ENCODE measurements at places on chromosomes 16 and 17.

DNA sequence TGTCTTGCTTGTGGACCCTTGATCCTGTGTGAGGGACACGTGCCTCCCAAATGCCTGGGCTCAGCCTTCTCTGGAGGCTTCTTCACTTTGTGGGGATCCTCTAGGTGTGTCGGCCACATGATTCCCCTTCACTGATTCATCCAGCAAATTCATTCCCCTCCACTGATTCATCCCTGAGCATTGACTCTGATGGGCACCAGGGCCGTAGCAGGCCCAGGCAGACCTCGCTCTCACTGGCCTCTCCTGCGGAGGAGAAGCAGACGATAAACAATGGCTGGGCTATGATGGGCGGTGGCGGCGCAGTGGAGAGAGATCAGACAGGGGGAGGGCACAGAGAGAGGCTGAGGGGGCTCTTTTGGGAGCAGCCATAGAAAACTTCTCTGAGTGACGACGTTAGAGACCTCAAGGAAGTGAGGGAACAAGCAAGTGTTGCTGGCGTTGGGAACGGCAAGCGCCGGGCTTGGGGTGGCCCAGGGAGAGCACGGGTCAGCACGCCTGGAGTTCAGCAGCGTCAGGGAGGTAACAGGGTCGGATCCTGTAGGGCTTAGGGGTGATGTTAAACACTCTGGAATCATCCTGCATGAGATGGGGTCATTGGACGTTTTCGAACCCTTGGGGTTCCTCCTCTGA, 17.5 kb upstream of the RPTOR start:
- DNase-seq, result no peak

DNA sequence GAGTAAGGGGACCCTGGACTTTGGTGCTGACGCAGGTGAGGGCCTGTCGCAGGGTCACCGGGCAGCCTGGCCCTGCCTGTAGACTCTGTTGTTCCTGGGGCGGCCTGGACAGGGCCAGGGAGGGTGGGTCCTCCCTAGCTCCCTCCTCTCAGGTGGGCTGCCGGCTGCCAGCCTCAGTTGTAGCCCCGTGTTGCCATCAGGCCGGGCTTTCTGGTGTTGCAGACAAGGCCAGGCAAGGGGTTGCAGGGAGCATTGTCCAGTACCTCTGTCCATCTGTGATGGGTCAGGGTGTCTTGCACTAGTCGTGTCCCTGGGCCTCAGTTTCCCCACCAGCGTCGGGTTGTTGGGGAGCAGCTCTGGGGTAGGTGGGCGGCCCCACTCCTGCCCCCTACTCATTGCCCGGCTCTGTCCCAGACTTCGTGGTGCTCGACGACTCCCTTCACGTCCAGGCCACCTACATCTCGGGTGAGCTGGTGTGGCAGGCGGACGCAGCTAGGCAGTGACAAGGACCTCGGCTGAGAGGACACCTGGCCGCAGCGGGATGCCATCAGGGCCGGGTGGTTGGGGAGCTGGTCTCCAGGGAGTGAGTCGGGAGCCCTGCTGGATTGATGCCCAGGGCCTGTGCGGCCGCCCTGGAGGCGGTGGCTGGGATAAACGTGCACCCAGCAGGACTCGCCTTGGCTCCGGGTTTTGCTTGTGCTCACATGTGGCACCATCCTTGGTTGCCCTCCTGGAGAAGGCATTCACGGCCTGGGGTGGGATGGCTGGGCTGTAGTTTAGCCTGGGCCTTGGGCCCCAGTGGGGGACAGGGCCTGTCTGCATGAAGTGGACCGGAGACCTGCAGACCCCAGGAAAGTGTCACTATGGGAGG, 1.9 kb downstream of the CEMP1 start:
- DNase-seq, result no peak

DNA sequence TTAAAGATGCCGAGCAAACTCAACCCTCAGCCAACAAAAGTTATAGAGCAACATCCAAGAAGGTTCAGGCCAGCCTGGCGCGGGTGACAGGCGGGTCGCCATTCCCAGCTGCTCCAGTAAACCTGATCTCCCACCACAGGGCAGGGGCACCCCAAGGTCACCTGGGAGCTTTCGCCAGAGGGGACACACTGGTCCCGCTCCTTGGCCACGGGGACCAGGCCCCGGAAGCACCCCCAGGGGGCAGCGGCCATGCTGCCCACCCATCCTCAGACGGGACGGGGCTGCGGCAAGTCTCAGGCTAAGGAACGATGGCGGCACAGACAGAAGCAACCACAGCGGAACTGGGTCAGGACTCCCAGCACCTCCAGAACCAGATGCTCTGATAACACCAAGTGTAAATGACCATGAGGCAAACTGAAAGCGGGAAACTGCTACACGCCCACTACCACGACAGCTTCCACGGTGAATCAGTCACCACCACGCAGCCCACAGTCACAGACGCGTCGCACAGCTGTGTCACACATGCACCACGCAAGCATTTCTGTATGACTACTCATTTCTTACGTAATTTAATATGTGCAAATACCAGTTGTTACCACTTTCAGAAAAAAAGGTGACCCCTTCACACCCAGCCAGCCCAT, 14.1 kb upstream of the CCDC154 start:
- DNase-seq, result no peak

GRCh38 chr17:56592487-56593085, 913 bp upstream of the NOG start:
- peak; percentile 37 for DNase-seq

GRCh38 chr17:2369551-2370210, 31.2 kb downstream of the MNT start:
- DNase-seq, result no peak

- DNase-seq, result no peak
Observed at GRCh38 chr17:33137426-33137825, 145.8 kb downstream of the SPACA3 start.

GRCh38 chr17:21452377-21453143, 76.4 kb downstream of the KCNJ12 start:
- DNase-seq, result no peak

DNA sequence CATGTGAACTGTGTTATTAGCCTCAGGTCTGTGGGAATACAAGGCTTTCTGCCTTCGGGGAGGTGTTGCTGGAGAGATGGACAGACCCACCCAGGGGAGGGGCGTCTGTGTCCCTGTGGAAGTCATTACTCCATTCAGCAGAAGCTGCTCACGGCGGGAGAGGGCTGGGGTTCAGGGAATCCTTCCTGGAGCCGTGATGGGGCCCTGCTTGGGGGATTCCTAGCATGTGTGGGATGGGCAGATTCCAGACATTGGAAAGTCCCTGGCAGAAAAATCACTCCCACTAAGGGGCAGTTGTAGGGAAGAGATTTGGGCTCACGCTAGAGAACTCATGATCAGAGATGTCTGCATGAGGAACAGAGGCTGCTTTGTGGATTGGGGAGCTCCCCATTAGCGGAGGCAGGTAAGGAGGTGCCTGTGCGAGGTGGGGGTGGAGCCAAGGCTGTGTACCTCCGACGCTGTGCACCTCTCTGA, 56.3 kb upstream of the IL34 start:
- no peak for DNase-seq

DNA sequence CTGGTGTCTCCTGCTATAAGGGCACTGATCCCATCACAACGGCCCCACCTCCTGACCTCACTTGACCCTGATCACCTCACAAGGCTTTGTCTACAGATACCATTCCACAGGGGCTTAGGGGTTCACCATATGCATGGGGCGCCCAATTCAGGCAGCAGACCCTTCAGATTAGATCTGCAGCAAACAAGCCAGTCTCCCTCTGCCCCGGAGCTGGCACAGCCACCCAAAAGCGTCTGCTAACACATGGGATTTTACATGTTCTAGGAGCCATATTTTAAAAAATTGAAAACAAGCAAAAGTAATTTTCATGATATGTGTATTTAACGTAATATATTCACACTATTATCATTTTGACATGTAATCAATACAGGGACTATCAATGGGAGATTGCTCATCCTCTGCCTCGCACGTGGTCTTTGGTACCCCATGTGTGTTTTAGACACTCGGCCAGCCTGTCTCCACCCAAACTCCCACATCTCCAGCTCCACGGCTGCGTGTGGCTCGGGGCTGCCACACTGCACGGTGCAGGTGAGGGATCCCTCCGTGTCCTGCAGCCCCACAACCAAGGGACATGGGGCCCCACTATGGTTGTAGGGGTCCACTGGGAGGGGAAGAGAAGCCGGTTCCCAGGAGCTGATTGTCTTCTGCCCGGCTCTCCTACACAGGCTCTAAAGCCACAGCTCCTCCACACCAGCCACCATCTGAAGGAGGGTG, 107.6 kb downstream of the RBFOX3 start:
- DNase-seq, result no peak

DNA sequence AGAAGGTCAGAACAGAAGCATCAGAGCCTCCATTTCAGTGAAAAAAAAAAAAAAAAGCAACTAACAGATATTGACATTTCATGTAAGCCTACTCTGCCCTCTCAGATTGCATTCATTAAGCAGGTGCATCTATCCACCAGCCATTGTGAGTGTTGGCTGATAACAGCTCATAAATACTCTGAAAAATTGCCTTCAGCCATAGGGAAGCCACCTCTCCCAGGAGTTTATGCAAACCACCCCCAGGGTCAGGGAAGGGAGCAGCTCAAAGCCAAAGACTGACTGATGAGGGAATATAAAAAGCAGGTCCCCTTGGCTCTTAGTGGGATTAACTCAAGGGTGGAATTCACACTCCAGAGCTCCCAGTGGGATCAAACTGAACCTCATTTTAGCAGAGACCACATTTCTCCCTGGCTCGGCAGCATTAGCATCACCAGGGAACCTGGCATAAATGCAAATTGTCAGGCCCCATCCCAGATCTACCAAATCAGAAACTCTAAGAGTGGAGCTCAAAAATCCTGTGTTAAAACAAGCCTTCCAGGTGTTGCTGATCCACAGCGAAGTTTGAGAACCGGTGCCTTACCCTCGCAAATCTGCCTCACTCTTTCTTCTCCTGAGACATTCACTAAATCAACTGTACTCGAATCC, 14.2 kb downstream of the APOH start:
- no peak for DNase-seq

- no peak for DNase-seq
Observed at GRCh38 chr16:53781023-53781605, 77.2 kb downstream of the FTO start.

- DNase-seq, result no peak
Observed at GRCh38 chr17:35596530-35597233, 9.6 kb downstream of the AP2B1 start.

GRCh38 chr16:11892761-11893160, 23.0 kb downstream of the GSPT1 start:
- DNase-seq, result no peak

DNA sequence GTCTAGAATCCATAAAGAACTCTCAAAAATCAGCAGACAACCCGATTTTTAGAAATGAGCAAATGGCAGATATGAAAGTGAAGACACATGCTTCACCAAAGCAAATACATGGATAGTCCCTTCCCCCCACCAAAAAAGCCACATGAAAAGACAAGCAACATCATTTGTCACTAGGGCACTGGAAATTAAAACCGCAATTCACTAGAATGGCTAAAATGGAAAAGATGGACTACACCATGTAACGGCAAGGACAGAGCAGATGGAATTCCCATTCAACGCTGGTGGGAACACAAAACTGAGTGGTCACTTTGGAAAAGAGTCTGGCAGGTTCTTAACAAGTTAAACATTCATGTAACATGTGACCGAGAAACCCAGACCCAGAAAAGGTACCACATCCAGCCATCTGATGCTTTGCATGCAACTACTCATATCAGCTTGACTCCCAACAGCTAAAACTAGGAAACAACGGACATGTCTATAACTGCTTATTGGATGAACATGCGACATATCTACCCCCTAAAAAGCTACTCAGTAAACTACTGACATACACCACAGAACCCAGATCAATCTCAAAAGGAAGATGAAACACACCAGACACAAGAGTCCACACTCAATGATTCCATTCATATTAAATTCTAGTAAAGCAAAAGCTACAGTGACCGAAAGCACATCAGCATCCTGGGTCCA, 132.6 kb downstream of the ZNF778 start:
- DNase-seq, result no peak

GRCh38 chr16:70428178-70428998, 10.5 kb downstream of the ST3GAL2 start:
- no peak for DNase-seq
